ENCODE measurements at places on chromosomes 6 and 20.

GRCh38 chr6:20313960-20314530 lies 87.6 kb upstream of the E2F3 start:
- DNase-seq, result peak; percentile 34

- DNase-seq, result no peak
Measured at GRCh38 chr6:70838907-70839285, 118.0 kb downstream of the B3GAT2 start.

DNA sequence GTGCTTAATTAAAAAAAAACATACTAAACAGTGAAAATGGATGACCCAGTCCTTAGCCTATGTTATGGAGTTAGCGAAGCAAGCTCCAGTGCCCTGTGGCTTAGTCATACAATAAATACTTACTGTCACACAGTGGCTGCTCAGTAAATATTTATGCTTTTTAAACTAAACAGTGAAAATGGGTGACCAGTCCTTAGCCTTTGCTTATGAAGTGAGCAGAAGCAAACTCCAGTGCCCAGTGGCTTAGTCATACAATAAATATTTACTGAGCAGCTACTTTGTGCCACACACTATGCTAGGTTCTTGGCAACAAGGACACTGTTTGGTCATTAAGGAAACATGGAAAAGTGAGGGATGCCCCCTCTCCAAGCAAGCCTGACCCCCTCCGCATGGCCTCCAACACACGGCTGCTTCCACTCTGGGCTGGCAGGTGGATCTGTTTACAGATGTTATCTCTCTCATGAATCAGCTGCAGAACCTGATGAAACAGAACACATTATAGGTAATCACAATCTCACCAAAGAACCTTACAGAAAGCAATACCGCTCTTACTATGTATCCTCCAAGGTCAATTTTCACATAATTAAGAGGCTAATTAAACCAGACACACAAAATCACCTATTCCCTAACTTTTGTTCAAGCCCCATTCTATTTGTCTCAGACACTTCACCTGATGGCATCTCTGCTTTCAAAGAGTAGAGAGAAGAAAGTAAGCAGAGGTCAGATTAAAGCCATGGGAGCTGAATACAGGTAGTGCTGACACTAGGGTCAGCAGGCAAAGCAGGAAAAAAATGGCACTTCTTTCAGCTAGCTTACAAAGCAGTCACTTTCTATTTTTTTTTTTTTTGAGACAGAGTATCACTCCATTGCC lies 27.3 kb downstream of the CDK5RAP1 start:
- no peak for DNase-seq

- DNase-seq, result no peak
Measured at GRCh38 chr20:59932616-59933295, 681 bp downstream of the SYCP2 start.

GRCh38 chr6:116029535-116029934 lies 31.2 kb downstream of the FRK start:
- no peak for DNase-seq

GRCh38 chr6:90315354-90315950 lies 18.8 kb upstream of the BACH2 start:
- DNase-seq, result no peak

DNA sequence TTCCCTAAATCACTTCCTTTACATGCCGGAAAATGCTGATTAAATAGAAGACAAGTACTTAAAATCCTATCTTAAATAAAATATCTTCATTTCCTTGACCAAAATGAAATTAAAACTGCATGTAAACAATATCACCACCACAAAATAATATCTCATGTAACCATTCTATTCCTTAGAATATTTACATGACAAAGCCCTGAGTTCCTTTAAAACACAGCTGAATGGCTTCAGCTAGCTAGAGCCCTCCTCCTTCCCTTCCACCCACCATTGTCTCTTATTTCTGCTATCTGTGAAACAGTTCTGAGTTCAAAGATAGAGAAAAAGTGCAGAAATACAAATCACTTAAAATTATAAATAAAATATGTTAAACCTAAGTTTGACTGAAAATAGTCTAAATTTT lies 103.1 kb downstream of the HIVEP2 start:
- DNase-seq, result no peak

DNA sequence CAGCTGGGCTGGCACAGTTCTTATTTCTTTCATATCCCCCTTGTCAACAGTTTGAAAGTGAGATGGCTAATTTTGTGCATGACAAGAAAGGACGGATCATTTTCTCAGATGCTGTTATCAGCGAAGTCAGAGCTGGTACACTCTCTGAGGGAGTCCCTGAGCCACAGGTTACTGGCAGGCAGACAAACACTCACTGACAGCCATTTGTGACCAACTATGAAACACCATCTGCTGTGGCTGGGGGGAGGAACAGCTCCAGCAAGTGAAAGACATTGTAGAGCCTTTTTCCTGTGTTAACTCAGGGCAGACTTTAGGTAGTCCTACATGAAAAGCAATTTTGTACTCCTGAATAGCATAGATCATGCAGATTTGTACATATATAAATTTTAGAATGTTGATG lies 22.2 kb downstream of the OLIG3 start:
- no peak for DNase-seq

GRCh38 chr6:138690975-138691594 lies 82.5 kb upstream of the CCDC28A start:
- DNase-seq, result no peak

- DNase-seq, result no peak
Measured at GRCh38 chr6:836276-836853, 143.4 kb upstream of the EXOC2 start.

GRCh38 chr6:140256248-140256647 lies 881.8 kb upstream of the CITED2 start:
- no peak for DNase-seq

GRCh38 chr6:38508286-38508685 lies 131.4 kb downstream of the BTBD9 start:
- DNase-seq, result no peak

DNA sequence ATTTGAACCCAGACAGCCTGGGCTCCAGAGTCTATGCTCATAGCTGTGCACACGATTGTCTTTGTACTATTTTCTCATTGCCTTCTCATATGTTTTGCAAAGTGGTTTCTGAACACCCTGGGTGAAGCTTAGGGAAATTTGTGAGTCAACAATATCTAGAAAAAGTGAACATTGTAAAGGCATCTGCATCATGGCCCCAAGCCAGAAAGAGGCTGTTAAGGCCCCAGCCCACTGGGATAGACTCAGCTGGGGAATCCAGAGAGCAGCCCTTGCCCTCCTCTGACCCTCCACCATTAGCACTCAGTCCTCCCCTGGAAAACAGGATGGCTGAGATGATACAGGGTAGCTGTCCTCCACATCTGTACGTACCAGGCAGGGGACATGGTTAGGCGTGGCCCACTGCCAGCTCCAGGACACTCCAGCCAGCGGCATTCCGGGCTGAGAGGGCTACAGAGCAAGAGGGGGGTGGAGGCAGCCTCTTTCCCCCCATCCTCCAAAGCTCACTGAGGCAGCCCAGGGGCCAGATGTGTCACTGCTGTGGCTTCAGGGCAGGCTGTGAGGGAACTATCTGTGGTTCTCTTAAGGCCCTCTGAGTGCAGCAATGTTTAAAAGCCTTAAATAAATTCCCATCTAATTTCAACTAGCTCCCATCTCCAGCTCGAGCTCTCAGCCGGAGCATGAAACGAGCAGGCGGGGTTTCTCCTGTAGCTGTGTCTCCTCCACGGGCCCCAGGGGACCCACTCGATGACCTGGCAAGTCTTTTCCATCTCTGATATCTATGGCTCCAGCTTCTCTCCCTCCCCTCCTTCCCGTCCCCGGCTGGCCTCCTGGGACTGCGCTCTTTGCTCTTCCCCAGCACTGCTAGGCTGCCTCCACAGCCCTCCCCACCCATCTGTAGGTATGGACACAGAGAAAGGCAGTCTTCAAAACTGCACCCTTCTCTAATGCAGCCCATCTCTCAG lies 209.4 kb upstream of the LRFN2 start:
- DNase-seq, result no peak

GRCh38 chr20:19823971-19824370 lies 65.9 kb downstream of the RIN2 start:
- no peak for DNase-seq
